Lung (tissue), 17 donors: ENCODE measurements at places on chromosomes 12 and 14.

GRCh38 chr12:124338448-124338847 lies 43.6 kb downstream of the RFLNA start:
- DNase-seq, result no peak

DNA sequence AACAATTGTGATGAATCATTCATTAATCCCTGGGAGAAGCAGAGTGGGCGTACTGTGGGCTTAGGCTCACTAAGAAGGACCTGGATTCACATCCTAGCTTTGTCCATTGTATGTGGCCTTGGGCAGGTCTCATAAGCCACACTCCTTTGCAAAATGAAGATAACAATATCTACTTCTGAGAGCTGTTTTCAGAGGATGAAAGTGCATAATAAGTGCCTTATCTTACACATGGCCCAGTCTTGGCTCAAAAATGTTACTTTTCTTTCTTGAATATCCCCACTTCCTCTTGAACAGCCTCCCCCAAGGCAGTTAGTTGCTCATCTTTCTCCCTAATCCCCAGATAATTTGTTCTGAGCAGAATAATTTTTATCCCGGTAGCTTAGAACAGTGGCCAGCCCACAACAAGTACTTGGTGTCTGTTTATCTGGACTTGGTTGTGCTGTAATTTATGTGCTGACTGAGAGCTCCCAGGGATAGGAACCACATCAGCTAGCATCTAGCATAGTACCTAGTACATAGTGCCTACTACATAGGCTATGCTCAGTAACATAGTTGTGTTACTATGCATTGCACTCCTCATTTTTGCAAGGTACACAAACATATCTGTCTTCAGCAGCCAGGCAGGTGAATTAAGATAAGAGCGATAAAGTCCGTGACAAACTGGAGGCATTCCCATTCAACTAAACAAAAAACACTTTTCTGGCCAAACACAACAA lies 61.7 kb upstream of the NUDT4 start:
- no peak for DNase-seq

GRCh38 chr12:109264095-109264942 lies 44.8 kb downstream of the FOXN4 start:
- DNase-seq, result peak; percentile 76

- no peak for DNase-seq
Observed at GRCh38 chr12:3557116-3557697, 66.2 kb downstream of the PRMT8 start.

- DNase-seq, result peak; percentile 83
Observed at GRCh38 chr12:111598637-111599452, at the start of gene ATXN2. Gene ATXN2, minus strand, starts transcription at chr12:111599315. Its CDS starts 281 bp downstream, at chr12:111599034.

- DNase-seq, result no peak
Observed at GRCh38 chr12:2372735-2373134, 319.9 kb downstream of the CACNA1C start.

GRCh38 chr12:122646517-122647217 lies 56.5 kb downstream of the HCAR2 start:
- no peak for DNase-seq
